ENCODE measurements at places on chromosomes 7 and 10.

GRCh38 chr7:4549681-4550080, 132.4 kb upstream of the FOXK1 start:
- no peak for DNase-seq

DNA sequence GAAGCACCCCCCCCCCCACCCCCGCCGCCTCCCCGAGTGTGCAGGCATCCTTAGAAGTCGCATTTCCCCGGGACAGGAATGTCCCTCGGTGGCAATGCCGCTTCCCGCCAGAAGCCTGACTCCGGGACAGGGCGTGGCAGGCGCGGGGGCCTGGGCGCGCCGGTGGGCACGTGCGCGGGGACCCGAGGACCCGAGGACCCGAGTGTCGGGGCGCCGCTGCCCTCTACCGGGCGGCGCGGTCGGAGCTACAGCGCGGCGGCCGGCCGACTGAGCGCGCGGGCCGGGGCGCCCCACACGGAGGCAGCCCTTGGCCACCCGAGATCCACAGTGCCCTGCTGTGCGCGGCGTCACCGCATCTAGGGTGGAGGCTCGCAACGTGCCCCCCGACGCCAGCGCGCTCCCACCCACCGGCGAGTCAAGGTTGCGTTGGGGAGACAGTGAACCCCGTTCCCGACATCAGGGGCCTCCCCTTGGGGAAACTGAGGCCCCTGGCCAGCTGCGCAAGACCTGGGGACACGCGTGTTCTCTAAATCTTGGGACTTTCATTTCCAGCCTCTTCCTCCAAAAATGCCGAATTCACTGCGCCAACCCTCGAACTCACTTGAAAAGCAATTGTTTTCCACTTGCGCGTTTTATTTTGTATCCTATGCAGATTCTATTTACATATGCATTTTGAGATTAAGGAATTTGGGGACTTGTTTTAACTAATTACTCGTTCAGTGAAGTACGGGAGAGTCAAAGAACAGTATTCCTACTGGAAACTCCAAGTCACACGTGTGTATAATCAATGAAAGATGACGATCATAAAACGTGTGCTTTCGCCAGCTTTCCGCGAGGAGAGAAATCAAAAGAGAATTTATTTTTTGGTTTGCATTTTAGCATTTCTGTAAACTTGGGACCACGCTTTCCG, 3.1 kb upstream of the CUX1 start:
- no peak for DNase-seq

GRCh38 chr7:152572101-152572500, 103.8 kb downstream of the XRCC2 start:
- DNase-seq, result no peak

DNA sequence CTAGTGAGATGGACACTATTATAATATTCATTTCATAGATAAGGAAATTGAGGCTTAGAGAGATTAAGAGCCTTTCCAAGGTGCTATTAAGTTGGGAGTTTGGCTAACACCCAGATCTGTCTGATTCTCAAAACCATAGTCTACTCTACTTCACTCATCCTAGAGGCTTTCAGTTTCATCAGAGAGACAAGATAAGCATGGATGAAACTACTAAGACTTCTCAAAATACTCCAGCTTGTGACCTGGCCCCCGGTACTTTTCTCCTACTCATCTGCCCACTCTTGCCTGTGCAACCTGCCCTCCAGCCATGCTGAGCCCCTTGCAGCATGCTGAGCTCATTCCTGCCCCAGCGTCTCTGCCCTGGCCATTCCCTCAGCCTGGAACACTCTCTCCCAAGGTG, 12.2 kb upstream of the SLC35B4 start:
- no peak for DNase-seq

DNA sequence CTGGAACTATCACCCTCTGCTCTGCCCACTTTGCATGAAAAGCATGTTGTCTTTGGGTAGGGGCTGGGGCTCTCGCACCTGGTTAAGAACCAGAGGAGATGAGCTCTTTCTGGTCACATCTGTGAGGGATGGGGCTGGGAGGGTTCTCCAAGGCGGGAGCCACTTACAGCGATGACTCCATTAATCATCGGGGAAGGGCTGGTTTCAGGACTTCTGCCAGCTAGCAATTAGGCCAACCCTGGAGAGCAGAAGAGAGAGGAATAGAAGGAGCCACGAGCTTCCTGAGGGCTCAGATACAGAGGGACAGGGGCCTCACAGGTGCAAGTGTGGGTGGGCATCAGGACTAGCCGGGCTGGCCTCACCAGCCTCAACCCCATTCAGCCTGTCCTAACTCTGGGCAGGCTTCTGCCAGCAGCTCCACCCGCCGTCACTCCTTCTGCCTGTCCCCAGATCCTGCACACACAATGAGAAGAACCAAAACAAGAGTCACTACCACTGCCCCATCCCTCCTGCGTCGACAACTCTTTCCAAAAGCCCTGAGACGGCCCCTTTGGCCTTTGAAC, 8.4 kb downstream of the AQP1 start:
- DNase-seq, result no peak

DNA sequence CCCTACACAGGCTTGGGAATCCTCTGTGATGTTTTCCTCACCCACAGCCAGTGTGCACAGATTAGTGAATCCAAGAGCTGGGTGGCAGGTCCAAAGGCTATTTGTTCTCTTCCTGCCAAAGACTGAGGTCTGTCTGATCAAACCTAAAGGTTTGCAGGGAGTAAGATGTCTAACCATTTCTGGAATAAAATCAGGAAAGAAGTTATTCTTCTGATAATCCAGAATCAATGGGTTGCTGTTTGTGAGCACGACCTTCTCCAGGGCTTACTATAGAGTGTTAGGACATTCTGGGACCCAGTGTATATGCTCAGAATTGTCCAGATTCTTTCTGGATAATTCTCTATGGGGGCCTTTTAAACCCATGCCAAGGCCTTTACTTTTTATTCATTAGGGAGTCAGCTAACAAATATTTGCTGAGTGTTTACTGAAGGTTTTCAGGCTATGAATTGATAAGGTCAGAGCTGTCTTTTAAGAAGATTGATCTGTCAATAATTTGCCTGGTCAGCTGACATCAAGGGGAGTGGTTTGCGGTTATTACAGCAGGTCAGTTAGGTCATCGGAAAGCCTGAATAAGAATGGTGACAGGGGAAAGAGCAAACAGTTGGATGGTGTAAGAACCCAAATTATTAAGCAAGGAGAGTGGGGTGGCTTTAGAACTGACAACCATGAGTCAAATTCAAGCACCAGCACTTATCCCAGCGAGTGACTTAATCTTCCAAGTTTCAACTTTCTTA, 7.5 kb upstream of the TECTB start:
- no peak for DNase-seq

DNA sequence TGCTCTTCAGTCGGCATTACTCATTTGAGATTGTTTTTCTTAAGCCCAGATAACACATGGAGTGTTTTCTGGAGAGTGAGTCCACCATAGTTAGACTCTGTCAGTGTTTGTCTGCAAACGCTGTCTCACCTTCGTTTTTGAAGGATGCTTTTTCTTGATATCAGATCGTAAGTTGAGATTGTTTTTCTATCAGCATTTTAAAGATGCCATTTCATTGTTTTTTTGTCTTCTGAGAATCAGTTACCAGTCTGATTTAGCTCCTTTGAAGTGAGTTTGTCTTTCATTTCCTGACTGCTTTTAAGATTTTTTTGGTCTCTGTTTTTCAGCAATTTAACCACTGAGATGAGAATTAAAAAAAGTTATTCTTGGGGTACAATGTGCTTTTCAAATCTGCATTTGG, 137.4 kb downstream of the WDR37 start:
- DNase-seq, result no peak

DNA sequence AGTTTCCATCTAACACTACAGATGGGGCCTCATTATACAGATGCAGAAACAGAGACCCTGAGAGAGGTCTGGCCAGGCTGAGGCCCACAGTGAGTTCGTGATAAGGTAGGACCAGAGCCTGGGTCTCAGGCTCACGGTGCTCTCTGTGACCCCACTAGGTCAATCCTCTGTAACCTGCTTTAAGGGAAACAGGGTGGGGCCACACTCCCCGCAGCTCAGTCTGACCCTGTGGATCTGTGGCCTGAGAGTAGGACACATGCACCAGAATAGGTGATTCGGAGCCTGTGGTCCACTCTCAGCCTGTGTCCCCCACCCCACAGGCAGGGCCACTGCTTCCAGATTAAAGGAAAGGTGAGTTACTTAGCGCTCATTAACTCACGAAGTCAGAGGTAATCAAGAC, 137.8 kb upstream of the FAM20C start:
- DNase-seq, result no peak

DNA sequence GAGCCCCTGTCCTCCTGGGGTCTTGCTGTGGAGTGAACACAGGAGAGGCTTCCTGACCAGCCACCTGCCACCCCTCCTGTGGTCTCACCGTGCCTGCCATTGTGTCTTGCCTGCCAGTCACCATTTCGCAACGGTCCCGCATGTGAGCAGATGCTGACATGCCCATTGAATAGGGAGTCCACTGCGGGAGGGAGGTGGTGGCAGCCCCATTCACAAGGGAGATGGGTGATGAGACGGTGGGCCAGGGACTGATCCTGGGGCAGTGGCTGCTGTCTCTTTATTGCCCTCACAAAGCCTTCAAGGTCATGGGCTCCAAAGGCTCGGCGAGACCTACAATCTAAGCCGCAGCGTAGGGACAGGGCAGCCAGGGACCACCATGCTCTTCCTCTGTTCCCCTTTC, 76.0 kb upstream of the NPTX2 start:
- no peak for DNase-seq

DNA sequence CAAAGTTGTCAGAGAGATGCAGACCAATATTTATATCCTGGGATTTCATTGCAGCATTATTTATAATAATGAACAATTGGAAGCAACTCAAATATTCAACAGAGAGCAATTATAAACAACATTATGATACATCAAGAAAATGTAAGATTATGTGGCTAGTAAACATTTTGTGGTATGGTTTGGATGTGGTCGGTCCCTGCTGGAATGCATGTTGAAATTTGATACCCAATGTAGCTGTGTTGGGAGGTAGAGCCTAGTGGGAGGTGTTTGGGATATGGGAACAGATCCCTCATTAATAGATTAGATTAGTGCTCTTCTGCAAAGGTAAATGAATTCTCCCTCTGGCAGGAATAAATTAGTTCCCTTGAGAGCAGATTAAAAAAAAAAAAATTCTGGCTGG, 350.9 kb downstream of the ANKRD30A start:
- DNase-seq, result no peak

DNA sequence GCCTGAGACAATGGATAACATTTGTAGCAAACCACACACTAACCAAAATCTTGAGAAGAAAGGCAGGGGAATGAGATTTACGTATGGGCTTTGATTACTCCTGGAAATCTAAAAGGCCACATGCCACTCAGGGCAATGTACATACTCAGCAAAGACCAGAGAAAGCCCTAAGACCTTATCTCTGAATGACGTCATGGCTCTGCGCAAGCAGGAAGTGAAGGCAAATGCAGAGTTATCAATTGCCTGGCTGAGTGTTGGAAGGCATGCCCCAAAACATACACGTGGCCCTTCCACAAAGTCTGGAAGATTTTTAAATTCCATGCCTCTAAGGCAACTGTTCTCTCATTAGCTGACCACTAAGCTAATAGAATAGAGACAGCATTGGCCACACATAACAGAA, 90.9 kb upstream of the NRBF2 start:
- no peak for DNase-seq

- peak; percentile 7 for DNase-seq
These were observed 43.1 kb upstream of the GATAD1 start for GRCh38 chr7:92404170-92404614.

DNA sequence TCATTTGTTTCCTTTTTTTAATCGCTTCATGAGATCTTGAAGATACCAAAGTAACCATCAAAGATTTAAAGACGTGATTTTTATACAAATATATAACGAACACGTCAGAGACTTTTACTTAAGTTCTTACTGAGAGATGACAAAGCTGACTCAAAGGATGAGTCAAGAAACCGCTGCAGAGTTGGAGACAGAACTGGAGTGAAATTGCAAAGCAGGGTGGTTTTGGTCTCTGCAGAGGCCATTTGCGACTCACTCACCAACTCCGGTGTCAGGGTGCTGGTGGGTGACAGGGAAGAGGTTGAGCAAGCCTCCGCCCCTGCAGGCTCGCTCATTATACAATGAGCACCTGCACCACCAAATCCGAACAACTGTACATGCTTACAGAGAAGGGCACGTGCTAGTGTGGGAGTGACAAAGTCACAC, 75.2 kb downstream of the DNAJB6 start:
- DNase-seq, result peak; percentile 17

- DNase-seq, result no peak
These were observed 16.6 kb downstream of the STMP1 start for GRCh38 chr7:135678612-135679575.

- DNase-seq, result no peak
These were observed 85.5 kb downstream of the ZNRF2 start for GRCh38 chr7:30369879-30370278.

DNA sequence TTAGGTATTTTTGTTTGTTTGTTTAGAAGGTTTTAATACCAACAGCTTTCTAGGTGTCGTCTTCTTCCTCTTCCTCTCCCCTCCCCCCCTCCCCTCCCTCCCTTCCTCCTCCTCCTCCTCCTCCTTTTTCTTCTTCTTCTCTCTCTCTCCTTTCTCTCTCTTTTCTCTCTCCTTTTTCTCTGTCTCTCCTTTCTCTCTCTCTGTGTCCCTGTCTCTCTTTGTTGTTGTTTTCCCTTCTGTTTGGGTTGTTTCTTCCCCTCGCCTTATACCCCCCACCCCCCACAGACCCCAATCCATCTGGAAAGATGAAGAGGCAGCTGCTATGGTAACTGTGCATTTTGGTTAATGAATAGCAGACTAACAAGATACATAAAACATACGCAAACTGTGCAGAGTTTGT, 75.5 kb downstream of the BTRC start:
- no peak for DNase-seq

- DNase-seq, result no peak
These were observed 93.3 kb downstream of the HYCC1 start for GRCh38 chr7:22920672-22921071.

DNA sequence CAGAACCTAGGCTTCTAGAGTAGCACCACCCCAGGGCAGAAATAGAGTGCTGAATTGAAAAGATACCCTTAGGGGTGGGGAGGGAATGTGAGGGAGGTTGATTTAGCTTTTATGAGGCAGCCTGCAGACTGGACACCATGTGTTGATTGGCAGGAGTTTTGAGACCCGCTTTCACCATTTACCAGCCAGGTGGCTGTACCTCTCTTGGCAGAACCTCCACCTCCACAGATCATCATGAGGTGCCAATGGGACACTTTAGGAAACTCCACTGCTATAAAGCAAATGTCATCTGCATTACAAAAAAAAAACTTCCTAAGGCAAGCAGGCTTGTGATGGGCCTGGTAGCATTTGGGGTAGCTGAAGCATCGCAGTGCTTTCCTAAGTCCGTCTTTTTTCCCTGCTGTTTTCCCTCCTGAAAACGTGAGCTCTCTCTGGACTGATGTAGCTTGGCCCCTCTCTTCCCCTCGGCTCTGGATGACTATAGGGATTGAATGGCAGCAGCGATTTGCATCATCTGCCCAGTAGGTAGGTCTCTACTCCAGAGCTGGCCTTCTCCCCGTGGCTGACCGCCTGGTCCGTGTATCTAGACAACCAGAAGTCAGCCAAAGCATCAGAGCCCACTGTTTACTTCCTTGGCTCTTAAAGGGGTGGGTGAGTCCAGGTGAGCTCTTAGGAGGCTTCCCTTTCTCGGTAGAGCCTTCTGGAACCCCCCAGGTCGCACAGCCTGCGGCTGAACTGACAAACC, 1.3 kb downstream of the PCBD1 start:
- no peak for DNase-seq

GRCh38 chr7:126222782-126223181, 1030.0 kb downstream of the GRM8 start:
- no peak for DNase-seq

- no peak for DNase-seq
These were observed 61.1 kb downstream of the GNAT3 start for GRCh38 chr7:80450621-80451308.

Data from stimulated activated CD4-positive, alpha-beta T cell treated with anti-CD3 and anti-CD28 coated beads, Interleukin-1b, Interleukin-23, amount 100 ng/mL, for 4 hours (primary cell).